ENCODE measurements at places on chromosomes 6 and 20.
A peak's percentile ranks its signal among the peaks of the same experiment; 100 is the strongest.

- no peak for DNase-seq
These were observed 69.4 kb upstream of the FBXL4 start for GRCh38 chr6:99017150-99017549.

DNA sequence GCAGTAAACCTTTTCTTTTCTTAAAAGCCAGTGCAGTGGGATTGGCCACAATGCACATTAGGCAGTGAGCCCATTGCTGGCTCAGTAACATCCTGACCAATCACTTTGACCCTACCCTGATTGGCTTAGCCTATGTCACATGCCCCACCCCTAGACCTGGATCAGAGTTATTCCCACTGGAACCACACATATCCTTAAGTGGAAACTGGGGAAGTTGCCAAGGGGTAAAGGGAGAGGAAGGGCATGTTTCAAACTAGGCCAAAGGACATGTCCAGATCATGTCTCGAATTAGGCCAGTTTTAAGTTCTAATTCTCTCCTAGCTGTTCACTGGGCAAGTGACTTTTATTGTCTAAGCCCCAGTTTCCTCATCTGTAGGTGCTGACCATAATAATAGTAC lies 69.3 kb downstream of the LY86 start:
- DNase-seq = no peak

DNA sequence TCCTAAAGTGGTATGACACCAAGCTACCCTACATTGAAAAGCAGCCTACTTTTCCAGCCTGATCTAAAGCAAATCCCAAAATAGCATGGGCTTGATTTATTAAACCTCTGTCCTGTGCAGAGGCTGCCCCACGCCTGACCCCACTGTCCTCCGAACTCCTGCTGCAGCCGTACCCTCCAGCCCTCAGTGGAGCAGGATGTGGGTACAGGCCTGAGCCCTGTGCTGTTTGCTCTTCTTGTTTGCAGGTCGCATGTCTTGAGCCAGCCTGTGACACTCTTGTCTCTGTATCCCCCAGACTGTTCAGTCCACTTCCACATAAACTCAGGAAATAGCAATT lies 61.2 kb downstream of the RPP40 start:
- DNase-seq = no peak

DNA sequence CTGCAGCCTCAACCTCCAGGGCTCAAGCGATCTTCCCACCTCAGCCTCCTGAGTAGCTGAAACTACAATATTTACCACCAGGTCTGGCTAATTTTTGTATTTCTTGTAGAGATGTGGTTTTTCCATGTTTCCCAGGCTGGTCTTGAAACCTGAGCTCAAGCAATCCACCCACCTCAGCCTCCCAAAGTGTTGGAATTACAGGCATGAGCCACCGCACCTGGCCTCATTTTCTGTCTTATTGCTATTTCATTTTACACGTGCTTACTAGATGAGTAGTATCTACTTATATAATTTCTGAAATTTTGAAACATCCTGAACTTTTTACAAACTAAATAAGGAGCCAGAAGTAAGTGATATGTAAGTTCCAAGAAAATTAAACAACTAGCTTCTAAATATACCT lies 34.6 kb downstream of the CLIC5 start:
- no peak for DNase-seq

- no peak for DNase-seq
These were observed 213.8 kb upstream of the ZFP64 start for GRCh38 chr20:52405417-52405816.

- DNase-seq = peak; percentile 2
These were observed 303 bp downstream of the MBOAT1 start for GRCh38 chr6:20211941-20212391.

DNA sequence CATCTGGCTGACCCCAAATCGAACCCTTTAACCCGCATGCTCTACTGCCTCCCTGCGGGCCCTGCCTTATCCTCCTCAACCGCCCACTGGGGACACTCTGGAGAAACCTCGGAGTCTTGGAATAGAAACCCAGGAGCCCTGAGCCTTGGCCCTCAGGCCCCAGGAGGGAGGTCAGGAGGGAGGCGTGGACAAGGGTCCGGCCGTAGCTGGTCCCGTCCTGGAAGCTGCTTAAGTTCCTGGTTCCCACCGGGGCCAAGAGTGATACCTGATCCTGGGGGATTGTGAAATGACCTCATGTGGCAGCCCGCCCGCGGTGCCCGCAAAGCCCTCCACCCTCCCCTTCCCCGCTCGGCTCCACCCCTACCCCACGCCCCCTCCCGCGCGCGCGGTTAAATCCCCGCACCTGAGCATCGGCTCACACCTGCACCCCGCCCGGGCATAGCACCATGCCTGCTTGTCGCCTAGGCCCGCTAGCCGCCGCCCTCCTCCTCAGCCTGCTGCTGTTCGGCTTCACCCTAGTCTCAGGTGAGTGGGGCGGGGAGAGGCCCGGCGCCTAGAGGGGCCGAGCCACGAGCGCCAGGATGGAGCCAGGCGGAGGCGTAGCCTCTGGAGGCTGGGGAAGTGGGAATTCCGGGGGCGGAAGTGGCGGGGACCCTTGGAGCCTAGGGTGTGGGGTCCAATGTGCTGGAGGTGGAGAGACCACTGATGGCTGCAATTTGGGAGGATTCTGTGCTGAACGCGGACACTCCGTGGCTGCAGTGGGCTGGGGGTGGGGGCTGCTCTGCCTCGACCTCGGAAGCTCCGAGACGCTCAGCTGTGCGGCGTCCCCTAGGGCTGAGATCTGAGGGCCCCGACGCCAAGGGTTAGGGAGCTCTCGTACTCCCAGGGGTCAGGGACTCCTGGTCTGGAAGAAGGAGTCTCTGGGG lies at the start of gene WFDC2:
TSS of gene WFDC2 (plus strand) at position 418 of the 926 bp plus-strand sequence. CDS start at position 447, 29 bp downstream.
- no peak for DNase-seq
